ENCODE measurements at places on chromosomes 12 and 14. TPM values are rescaled to one million over a fixed set of nuclear protein-coding genes. Genes with fewer than 3 reads are reported as not detected.
A peak's percentile ranks its signal among the peaks of the same experiment; 100 is the strongest.

PPM1H gene
- 2.3 TPM for total RNA-seq

RHOJ gene
- 76.3 TPM for total RNA-seq

SYNDIG1L gene
- not detected for total RNA-seq

RNASE3 gene
- not detected for total RNA-seq

PA2G4 gene
- 106 TPM for total RNA-seq

GPR84 gene
- total RNA-seq: under 0.01 TPM

TEAD4 gene
- 24.7 TPM for total RNA-seq

DNA sequence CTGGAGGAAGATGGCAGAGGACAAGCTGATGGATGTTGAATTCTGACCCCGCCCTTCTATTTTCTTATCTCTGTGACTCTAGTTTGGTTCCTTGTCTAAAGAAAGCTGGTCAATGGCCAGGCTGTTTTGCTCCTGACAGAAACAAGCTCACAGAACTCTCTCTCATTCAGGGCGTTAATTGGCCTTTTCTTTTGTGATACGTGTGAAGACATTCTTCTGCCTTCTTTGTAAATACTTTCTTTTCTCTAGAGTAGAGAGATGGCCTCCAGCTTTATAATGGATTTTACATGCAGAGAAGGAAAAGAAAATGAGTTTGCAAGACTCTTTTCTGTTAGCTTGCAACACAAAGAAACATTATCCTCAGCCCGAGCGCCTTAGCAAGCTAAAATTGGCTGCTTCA, 492.2 kb upstream of the CCDC196 start:
- no peak for DNase-seq

GRCh38 chr12:101414533-101415119, 7.1 kb upstream of the ARL1 start:
- DNase-seq: peak; percentile 76

DNA sequence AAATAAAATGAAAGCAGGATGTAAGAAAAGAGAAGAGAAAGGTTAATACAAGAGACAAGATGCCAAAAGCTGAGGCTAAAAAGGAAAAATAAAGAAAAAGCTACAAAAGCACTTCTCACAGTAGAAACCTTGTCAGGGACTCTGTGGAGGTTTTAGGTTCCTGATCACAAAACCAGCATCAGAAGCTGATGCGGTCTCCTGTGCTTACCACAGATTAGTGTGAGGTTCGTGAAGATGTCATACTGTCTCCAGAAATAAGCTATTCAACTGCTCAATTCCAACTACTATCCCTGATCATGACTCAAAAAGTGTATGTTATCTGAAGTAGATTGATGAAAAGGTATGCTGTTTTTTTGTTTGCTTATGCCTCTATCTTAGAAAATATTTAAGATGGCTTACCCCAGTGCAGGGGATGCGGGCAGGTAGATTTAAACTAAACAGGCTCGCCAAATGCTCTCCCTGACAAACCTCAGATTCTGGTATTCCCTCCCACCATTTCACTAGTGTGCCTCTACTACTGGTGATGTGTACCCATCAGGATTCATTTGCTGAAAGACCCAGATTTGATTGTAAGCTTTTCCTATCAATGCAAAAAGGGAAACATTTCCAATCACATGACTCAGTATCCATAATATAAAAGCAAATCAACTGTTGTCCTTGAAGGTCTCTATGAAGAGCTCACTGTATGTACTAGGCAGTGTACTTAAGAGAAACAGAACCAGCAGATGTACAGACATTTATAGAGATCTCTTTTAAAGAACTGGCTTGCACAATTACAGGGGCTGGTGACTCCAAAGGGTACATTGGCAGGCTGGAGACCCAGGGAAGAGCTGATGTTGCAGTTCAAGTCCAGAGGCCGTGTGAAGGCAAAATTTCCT, 169.5 kb upstream of the FOXN3 start:
- DNase-seq: no peak

GRCh38 chr12:67593041-67593440, 55.5 kb upstream of the DYRK2 start:
- DNase-seq: no peak

DNA sequence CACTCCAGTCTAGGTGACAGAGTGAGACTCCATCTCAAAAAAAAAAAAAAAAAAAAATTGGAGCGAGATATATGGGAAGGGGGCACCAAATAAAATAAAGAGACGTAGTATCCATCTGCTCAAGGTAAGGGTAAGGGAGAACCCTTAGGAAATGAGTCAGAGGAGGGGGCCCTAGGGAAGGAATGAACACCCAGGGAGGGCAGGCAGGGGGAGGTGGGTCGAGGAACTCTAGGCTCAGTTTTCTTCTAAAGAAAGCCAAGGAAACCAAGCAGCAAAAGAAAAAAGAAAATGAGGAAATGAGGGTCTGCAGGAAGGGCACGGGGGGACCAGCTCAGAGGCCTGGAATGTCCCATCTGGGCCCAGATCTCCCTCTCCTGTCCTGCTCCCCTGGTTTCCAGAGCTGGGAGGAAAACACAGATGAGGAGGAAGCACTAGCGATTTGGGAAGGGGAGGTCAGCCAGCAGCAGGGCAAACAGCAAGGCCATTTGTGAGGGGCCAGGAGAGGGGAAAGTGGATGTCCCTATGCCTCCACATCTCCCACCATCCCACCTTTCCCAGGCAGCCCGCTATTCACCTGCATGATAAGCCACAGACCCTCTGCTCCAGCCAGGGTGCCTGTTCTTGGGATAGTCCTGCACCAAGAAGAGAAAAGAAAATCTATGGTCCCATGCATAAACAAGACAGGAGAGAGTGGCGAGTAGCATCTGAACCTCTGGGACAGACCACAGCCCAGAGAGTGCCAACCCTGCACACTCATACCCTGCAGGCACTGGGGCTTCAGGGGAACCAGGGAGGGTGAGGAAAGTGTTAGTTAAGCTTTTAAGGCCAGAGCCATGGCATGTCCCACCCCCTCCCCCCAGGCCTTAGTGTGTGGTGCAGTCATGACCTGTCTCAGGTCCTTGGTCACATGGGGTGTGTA, 11.9 kb downstream of the SPRYD3 start:
- DNase-seq: no peak

GRCh38 chr14:76946753-76947077, 81.8 kb downstream of the IRF2BPL start:
- DNase-seq: no peak

- DNase-seq: no peak
These were observed 342.0 kb downstream of the NPAS3 start for GRCh38 chr14:33280646-33281045.

DNA sequence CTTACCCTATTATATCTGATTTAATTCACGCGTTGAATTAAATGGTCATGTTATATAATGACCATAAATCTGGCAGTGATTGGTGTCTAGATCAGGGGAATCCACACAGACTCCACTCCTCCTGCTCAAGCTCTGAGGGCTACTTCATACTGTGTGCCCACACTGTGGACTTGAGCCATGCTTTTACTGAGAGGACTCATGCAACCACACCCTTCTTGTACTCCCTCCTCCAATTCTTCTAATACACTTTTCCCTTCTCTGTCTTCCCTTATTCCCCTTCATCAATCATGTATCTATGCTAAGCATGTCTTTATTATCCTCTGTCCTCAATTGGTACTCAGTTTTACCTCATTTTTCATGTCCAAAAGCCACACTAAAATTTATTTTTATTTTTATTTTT, 37.7 kb upstream of the LRFN5 start:
- DNase-seq: no peak

GRCh38 chr14:69259527-69260189, at the start of gene GALNT16:
GALNT16 (plus strand) TSS chr14:69260158; CDS start chr14:69260291, 133 bp downstream.
- DNase-seq: peak; percentile 46

DNA sequence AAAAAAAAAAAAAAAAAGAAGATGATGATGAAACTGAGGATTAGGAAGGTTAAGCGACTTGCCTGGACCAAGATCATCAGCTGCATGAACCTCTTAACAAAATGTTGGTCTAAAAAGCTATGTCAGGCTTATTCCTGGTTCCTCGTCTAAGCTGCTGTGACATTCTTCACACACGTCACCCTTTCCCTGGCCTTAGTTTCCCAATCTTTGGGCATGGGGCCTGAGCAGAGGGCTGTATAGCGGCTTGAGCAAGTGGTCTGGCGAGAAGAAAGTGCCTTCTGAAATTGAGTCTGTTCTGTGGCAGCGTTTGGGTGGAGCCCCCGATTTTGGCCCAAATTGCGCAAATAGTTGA, 58.7 kb upstream of the CCND2 start:
- DNase-seq: no peak

DNA sequence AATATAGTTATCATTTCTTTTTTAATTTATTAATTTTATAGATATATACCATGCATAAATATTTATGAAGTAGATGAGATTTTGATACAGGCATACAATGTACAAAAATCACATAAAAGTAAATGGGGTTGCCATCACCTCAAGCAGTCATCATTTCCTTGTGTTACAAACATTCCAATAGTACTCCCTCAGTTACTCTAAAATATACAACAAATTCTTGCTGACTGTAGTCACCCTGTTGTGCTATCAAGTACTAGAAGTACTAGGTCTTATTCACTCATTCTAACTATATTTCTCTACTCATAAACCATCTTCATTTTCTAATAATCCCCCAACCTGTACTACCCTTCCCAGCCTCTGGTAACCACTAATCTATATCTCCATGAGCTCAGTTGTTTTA, 432.6 kb upstream of the SYT1 start:
- DNase-seq: no peak

DNA sequence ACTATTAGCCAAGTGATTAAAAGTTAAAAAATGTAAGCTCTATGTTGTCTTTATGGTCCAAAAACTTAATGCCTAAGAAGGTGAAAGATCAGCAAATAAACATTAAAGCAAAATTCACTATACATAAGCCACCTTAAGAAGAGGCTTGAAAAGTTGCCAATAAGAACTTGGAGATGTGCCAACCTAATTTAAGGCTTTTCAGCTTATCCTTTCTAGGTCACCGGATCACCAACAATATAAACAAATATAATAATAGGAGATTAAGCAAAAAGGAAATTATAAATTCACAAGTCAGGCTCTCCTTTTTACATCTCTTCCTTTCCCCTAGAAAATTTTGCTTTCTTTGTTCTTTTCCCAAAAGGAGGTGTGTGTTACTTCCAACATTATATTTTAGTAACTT, 30.9 kb downstream of the SLC2A3 start:
- peak; percentile 80 for DNase-seq
